Urinary bladder (tissue), 4 donors: ENCODE measurements at places on chromosomes 16 and 17. TPM values are rescaled to one million over a fixed set of nuclear protein-coding genes. Genes with fewer than 3 reads are reported as not detected.

Gene MT1A
- total RNA-seq = not detected

Gene PTGES3L
- 6.8 TPM for total RNA-seq

Gene CCL13
- 1.6 TPM for total RNA-seq

Gene PLEKHG4
- 12.8 TPM for total RNA-seq

Gene CASKIN1
- total RNA-seq = 0.69 TPM

Gene KANSL1
- 146 TPM for total RNA-seq

Gene CCL1
- not detected for total RNA-seq

Gene GAST
- total RNA-seq = not detected

Gene RGS11
- 2.4 TPM for total RNA-seq

Gene IGSF6
- 4.0 TPM for total RNA-seq

Gene EFCAB5
- 0.90 TPM for total RNA-seq

Gene SKAP1
- total RNA-seq = 1.7 TPM

Gene TEX19
- not detected for total RNA-seq

Gene POLR3K
- total RNA-seq = 3.4 TPM

Gene ODAD4
- total RNA-seq = 1.4 TPM

Gene OR2C1
- total RNA-seq = 0.85 TPM

Gene PRR35
- not detected for total RNA-seq

Gene TEKT3
- total RNA-seq = 1.1 TPM

Gene PYY
- total RNA-seq = not detected

Gene CCL18
- not detected for total RNA-seq

Gene NAGS
- 0.90 TPM for total RNA-seq

Gene LIG3
- total RNA-seq = 28.4 TPM

Gene SLC12A3
- 0.16 TPM for total RNA-seq

Gene SULT1A4
- total RNA-seq = 2.0 TPM

Gene CBLN1
- total RNA-seq = 6.8 TPM

Gene NPIPB2
- 7.1 TPM for total RNA-seq

Gene HID1
- 5.7 TPM for total RNA-seq

Gene ADAP2
- 15.1 TPM for total RNA-seq

Gene SEPTIN1
- 0.37 TPM for total RNA-seq

Gene SNX20
- total RNA-seq = 1.4 TPM

Gene TBC1D16
- total RNA-seq = 15.8 TPM

Gene TNFRSF13B
- not detected for total RNA-seq

Gene TP53TG3F
- not detected for total RNA-seq

Gene MFAP4
- total RNA-seq = 123 TPM

Gene KRTAP2-1
- not detected for total RNA-seq

Gene PLA2G10
- total RNA-seq = 0.32 TPM

Gene TP53I13
- total RNA-seq = 26.3 TPM

Gene TSNAXIP1
- total RNA-seq = 1.2 TPM

Gene WNT3
- 0.90 TPM for total RNA-seq

Gene MYL11
- total RNA-seq = 165 TPM

Gene KRT25
- total RNA-seq = not detected
